ENCODE measurements at places on chromosomes 3 and 15. TPM values are rescaled to one million over a fixed set of nuclear protein-coding genes. Genes with fewer than 3 reads are reported as not detected.

DNA sequence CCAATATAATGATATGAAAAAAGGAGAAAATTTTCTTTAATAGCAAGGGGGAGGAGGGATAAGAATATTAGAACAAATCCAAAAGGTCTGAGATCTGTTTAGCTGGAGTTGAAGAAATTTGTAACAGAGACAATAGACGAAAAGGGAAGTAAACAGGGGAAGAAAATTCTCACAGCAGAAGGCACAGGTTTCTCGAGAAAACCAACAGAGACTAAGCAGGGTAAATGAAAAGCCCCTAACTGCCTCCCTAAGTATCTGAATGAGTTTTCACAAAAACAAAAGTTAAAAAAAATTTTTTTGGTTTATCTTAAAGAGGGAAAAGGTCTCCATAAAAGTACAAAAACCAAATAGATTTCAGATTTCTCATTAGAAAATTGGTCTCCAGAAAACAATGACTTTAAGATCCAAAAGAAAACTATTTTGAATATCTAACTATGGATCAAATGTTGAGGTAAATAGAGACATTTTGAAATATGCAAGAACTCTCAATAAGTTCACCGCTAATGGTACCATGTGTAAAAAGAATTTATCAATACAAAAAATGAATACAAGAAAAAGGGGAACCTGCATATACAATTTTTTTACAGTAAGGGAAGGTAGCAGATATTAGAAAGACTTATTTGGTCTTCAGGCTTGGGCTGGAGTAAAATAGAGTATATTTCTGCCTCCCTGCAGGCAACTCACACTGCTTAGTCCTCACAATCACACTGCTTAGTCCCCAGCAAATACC lies 23.9 kb upstream of the NEK10 start:
- no peak for DNase-seq

DNA sequence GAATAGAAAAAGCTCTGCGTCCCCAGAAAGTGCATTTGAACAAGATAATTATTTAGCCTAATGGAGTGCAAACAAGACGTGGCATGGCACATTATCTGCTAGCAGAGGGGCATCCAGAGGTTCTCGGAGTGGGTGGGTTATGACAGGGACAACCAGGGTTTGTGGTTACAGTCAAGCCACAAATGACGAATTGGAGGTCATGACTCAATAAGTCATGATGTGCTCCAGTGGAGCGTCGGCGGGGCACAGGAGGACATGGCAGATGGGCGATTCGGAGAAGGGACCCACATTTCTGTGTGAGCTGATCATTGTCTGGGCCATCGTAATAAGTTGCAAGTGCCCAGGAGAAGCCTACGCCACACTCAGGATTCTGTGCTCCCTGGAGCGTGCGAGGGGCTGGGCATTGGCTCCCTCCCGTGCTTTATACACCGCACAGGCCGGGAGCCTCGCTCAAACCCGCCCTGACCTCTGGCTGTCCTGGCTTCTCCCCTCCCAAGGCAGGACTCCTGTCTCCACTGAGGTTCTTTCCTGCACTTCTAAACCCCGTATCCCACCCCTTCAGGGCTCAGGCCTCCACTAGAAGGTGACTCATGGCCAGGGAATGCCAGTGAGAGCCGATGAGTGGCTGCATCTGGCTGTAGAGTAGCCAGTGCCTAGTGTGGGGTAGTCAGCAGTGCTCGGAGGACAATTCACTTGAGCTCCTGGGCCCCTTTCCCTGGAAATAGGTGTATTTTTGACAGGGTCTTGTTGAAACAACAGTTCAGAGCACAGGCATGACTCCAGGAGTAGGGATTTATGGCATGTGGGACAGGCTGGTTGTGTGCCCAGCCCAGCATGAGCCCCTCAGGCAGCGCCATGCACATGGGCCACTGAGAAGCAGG lies 67.4 kb downstream of the GRIP2 start:
- DNase-seq: peak; percentile 97

Gene RAP2B
- total RNA-seq: 16.0 TPM

DNA sequence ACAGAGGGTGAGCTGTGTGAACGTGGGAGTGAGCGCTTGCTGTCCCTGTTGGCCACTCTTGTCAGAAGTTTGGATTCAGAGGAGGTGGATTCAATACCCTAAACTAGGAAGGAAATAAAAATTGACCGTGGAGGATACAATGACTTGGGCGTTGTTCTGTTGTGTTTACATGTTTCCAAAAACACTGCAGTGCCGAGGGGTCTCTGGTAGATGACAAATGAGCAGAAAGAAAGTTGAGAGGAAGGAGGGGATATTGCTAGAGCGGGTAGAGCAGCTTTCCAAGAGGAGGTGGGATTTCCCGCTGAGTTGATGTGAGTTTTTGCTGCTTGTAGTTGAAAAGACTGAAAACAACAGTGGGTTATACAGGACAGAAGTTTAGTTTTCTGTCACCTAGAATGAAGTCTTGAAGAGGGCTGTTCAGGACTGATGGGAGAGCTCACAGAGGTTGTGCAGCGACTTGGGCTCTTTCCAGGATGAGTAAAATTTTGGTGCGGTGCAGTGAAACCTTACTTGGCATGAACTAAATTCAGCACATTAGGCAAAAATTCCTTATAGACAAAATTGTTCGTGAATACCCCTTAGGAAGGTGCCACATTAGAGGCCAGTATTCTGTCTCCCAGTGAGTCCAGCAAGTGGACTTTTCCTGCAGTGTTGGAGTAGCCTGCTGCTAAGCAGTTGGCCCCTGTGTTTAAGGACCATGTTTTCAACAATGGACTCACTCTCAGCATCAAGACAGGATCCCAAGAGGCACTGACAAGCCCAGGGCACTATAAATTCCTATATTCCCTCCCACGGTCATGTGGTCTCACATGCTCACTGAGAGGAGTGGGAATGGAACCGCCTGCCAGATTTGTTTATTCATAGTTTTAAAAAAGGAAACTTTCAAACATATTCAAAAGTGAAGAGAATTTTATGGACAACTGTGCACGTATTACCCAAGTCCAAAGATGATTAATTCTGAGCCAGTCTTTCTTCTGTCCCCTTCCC lies 435.0 kb upstream of the C2CD4B start:
- no peak for DNase-seq

- DNase-seq: no peak
Observed at GRCh38 chr15:64146885-64147681, 4.4 kb upstream of the SNX22 start.

DNA sequence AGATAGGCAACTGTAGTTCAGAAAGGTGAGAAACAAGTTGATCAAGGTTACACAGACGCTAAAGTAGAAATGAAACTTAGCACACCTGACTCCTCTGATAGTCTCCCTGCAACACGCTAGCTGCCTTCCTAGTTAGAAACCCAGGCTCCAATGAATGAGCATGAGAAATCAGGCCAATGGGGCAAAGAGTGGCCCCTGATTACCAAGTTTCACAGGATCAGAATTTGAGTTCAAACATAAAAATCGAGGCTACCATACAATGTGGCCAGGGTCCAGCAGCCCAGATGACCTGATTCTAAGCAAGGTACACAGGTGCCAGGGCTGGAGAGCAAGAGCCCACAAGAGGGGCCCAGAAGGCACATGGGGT lies 7.7 kb downstream of the PLD1 start:
- DNase-seq: no peak

DNA sequence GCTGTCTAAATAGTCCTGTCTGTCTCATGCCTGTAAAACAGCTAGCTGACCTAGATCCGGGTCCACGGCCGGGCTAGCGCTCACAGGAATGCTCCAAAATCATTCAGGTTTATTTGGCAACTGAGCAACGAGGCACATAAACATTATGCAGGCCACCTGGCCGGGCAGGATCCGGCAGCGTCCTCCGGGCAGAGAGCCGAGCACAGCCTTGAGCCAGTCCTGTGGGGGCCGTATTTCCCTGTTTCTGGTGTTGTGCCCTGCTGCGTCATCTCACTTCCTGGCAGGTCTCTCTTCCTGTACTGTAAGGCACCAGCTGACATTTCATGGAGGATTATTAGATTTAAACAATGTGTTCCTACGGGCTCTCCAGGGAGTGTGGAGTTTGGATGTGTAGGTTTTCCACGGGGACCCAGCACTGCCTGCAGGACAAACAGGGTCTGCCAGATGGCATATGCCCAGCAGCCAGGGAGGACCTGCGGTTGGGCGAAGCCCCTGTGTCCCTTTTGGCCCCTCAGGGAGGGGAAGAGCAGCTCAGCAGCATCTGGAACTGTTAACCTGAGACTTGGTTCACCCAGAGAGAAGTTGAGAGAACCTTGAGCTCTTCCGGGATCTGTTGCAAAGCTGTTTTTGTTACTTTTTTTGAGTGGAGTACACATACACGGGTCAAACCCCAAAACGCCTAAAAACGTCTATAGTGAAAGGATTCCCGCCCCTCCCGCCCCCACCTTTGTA lies 16.6 kb upstream of the LRRK1 start:
- DNase-seq: peak; percentile 67

DNA sequence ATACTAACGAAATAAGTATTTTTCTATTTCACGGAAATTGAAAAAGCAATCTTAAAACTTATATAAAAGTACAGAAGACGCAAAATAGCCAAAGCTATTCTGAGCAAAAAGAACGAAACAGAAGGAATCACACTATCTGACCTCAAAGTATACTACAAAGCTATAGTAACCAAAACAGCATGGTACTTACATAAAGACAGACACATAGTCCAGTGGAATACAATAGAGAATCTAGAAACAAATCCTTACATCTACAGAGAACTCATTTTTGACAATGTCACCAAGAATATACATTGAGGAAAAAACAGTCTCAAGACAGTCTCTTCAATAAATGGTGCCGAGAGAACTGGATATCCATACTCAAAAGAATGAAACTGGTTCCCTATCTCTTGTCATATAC lies 246.0 kb downstream of the ISL2 start:
- DNase-seq: no peak

DNA sequence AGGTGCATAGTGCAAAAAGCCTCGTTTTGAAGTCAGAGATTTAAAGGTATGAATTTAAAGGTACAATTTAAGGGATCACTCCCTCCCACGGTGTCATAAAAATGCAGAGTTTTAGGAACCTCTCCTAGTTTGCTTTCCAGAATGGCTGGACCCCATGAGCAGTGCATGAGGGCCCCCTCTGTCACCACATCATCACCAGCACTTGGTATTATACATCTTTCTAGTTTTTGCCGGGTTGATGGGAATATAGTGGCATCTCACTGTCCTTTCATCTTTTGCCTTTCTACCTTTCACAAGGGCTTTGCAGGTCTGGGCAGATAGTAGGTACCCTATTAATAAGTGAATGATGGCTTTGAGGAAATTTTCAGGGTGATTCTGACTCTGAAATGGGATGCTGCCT lies 103.6 kb upstream of the AGBL1 start:
- DNase-seq: no peak

- peak; percentile 57 for DNase-seq
Observed at GRCh38 chr3:13308380-13308801, 111.7 kb downstream of the NUP210 start.

DNA sequence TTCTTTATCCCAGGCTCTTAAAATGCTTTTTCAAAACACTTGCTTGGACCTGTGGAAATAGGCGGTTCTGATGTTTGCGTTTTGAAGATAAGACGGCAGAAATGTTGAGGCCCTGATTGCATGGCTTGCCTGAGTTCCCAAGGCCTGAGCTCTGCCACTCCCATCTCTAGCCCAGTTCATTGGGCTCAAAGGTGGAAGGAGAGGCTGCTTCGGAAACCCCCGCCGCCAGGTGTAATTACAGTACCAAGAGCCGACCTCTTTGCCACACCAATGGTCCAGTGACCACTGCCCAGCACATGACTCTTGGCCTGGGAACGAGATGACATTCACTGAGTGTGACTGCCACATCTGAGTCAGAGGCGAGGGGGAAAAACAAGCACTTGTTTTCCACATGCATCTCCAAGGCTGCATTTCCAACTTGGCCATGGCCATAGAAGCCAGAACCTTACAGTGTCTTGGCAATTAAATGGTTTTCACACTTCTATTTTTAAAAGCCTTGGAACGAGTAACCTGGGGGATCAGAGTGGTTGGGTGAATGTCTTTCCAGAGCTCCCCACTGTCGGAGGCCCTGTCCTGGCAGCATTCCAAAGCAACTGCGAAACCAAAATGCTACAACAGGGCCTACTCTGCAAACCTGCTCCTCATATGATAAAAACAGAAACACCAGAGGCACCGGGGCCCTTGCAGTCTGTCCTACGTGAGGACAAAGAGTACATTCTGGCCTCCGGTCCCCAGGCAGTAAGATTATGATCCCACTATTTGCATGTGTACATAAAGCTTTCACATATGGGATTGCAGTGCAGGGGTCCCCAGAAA lies 63.8 kb upstream of the CGNL1 start:
- peak; percentile 21 for DNase-seq

DNA sequence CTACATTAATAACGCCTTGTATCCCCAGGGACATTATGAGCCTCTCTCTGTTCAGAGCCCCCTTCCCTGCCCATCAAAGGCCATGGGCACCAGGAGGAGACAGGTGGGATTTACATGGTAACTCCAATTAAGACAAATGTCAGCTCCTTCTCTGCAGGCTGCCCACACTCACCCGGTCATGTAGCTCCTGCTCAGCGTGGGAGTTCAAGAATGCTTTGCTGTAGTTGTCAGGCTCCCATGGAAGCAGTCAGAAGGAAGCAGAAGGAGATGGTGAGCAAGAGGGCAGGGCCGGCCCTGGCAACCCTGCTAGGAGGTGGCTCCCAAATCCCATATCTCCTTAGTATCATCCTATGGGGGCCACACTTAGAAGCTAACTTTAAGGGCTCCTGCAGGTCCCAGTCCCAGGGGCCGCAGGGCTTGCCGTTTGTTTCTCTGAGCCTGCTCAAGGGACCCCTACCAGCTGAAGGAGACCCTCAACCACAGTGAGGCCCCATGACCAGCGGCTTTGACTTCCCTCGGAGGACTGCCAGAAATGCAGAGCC lies 218.4 kb upstream of the TLE3 start:
- no peak for DNase-seq

DNA sequence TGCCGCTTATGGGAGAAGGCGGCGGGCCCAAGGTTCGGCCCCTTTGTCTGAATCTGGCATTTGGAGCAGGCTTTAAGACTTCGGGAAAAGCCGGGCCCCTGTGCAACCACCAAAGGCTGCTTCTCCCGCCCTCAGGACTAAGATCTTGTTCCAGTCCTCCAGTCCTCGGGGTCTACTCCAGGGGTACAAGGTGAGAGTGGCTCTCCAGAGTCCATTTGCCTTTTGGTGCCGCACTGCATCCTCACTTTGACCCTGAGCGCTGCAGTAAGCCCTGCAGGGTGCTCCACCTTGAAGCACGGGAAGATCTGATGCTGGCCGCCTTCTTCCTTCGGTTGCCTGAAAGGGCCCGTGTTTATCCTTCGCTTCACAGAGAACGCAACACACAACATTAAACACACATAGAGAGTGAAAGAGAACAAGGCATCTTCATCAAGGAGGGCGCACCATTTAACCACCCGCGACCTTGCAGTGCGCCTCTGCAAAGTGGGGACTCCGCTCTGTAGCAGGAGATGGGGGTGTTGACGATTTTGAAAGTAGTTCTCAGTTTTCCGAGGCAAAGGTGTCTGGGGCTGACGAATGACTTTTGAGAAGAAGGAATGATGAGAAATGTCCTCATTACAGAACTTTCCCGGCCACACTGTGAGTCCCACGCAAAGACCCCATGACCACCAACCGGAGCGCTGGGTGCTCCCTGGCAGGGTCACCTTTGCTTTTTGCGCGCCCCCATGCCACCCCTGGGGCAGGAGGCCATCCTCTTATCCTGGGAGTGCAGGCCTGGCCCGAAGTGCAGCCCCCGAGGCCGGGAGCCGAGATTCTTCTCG lies 1.0 kb downstream of the PIGZ start:
- no peak for DNase-seq

- DNase-seq: peak; percentile 3
Observed at GRCh38 chr15:94460624-94461023, 229.3 kb downstream of the MCTP2 start.

All from renal cortical epithelial cell (primary cell).